ENCODE measurements at places on chromosomes 12 and 14.

- no peak for DNase-seq
Measured at GRCh38 chr12:104063712-104064030, 660 bp upstream of the HCFC2 start.

DNA sequence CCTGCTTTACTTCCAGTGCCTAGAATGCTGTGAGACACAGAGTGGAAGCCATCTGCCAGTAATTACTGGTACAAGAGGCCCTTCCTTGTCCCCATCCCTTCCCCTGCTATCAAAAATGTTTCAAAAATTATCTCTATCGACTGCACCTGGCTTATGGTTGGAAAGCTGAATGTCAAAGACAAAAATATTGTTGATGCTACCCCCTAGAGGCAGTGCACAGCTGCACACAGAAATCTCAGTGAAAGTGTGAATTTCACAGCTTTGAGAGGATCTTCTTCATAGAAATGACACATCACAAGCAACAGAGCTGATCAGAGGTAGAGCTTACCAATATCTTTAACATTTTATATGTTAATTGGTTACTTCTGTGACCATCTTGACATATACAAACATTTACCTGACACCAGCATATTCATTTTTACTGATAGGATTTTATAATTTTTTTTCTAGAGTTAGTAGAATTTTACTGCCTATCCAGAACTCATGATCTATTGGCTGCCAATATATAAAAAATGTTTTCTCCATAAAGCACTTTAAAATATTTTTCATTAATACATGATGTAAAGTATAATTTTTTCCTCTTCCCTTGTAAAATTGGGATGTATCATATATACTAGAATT lies 138.0 kb downstream of the AACS start:
- no peak for DNase-seq

DNA sequence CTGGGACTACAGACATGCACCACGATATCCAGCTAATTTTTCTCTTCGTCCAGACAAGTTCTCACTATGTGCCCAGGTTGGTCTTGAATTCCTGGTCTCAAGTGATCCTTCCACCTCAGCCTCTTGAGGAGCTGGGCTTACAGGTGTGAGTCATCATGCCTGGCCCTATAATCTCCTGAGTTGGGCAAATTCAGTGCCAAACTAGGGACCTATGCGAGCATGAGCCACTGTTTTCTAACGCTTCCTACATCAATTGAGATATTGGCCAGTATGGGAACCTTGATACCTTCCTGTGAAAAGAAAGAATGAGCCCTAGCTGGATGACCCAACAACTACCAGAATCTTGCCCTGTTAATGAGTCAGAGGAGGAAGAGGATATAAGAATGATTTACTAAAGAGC lies 585.2 kb downstream of the C12orf50 start:
- DNase-seq = no peak

DNA sequence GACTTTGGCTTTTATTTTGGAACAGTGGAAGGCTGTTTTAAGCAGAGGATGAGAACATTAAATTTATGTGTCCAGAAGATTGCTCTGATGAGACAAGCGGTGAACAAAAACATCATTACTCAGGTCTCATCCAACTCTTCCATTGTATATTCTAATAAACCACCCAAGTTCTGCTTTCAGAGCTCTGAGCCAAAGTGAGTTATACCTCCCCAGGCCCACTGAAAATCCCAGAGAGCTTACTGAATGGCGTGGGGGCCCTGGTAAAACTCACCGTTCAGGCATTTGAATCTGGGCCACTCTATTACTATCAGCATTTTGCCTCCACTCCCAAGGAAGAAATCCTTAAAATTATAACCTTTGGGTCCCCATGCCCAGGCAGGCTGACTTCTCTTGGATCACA lies 122.0 kb upstream of the HIF1A start:
- no peak for DNase-seq

DNA sequence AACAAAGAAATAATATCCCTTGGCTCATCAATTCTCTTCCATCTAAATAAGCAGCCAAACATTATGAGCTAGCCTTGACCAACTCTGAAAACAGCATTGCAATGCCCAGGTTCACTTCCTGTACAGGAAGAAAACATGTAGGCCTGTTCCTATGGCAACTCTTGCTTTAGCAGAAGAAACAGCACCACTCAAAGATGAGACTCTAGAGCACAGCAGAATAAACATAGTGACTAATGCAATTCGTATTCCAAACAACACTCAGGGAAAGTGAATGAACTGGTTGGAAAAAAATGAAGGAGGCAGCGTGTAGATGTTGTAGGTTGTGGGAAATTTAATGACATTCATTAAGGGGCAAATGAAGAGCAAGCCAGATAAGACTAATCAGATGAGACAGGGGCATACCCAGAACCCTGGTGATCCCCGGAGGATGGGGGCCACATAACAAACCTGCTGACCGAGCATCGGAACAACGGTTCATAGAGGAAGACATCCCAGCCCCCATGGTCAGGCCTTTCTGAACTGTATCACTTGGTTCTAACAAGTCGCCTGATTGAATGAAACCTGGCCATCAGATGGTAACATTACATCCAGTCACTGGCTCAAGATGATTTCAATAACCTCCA lies 9.0 kb downstream of the ARHGDIB start:
- DNase-seq = no peak

- DNase-seq = no peak
Measured at GRCh38 chr14:63642656-63643382, 1.1 kb upstream of the WDR89 start.

GRCh38 chr14:83779266-83779665 lies 1750.7 kb upstream of the FLRT2 start:
- no peak for DNase-seq

GRCh38 chr12:58502841-58503240 lies 417.5 kb downstream of the LRIG3 start:
- no peak for DNase-seq

- DNase-seq = no peak
Measured at GRCh38 chr12:124727264-124727800, 136.3 kb downstream of the SCARB1 start.

- DNase-seq = no peak
Measured at GRCh38 chr12:24554612-24555295, 394.1 kb downstream of the BCAT1 start.

GRCh38 chr12:68871921-68872320 lies 61.0 kb downstream of the CPM start:
- DNase-seq = no peak

DNA sequence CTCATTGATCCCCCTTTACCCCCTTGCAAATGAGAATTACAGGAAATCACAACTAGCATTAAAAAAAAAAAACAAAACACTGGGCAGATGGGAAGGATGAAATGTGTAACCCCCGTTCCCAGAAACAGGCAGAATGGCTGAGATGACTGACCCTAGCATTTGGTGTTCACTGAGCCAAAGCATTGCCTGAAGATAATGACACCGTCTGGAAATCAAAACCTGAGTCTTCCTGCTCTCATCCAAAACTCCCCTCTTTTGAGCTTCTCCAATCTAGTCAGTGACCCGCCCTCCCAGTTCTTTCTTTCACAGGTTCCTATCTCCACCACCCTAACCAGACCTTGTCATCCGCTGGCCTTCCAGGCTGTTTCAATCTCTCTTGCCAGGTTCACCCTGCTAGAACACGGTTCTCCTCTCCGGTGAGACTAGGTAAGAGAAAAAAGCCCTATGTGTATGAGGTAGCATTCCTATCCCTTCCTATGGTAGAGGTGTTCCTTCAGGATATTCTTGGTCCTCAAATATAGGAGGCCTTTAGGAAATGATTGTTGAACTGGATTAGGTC lies 21.3 kb downstream of the SUSD6 start:
- DNase-seq = no peak

DNA sequence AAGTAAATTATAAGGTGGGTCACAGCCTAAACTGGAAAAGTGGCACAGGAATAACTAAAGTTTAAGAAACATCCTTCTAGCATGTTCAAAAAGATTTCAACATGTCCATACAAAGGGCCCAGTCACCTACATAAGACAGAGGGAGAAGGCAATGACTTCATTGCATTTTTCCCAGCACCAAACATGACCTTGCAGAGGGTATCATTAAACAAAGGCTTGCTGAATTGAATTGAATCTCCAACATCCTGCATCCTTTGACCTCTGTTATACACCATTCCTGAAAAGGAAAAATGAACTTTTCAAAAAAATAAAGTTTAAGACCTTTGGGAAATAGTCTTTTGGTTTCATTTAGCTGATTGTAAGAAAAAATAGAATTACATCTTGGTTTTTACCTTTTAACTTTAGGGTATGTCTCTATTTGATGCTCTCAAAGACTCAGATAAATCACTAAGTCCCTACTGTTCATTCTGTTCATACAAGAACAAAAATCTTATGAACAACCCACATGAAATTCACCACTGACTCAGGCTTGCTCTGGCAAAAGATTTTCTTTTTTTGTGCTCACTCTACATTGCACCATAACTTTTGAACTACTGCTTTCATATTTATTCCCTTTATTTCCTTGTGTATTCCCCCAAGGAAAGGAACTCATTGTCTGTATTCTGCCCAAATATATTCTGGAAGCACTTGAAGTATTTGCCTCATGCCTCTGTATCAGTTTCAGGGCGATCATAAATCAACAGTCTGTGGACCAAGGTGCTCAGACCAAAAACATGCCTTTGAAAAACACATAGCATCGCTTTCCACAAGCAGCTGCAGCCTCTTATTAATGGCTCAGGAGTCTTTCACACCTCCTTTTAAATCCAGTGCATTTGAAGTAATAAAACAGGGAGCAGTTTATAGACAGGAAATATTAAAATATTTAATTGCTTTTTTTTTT lies 121.7 kb downstream of the DUSP6 start:
- DNase-seq = no peak

DNA sequence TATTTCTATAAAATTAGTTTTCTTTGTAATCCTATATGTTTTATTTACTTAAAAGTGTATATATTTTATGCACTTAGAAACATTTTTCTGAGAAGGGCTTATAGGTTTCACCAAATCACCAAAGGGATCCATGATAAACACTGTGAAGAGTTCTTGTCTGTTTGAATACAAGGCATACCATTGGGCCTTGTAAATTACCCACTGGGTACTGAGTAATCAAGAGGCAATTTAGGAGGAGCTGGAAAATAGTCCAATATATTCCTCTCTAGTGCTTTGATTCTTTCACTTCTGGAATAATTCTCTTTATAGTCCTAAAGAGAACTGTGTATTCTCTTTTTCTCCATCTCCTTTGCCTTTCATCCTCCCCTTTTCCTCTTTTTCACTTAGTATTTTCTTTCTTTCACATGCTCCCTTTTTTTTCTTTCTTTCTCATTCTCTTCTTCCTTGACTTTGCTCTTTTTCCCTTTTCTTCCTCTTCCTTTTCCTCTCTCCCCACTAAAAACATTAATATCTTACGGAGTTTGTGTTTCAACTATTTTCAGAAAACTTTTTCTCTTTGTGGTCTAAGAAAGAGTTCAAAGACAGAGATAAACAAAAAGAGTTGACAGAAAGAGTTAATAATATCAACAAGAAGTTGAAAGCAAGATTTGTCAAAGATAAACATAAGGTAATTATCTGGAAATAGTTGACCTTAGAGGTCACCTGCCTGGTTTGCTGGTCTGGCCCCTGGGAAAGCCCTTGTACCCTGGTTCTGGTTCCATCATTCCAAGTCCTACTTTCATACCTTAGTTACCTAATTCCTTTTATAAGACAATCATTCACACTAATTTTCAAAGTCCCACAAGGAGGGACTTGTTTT lies 435.3 kb downstream of the RAD51B start:
- DNase-seq = no peak

GRCh38 chr14:52769887-52770286 lies 21.5 kb downstream of the GNPNAT1 start:
- no peak for DNase-seq

GRCh38 chr12:55446326-55446725 lies 2.5 kb downstream of the OR6C2 start:
- no peak for DNase-seq

- no peak for DNase-seq
Measured at GRCh38 chr12:70876952-70877351, 43.6 kb downstream of the PTPRR start.

- no peak for DNase-seq
Measured at GRCh38 chr12:54393207-54393609, 8.7 kb upstream of the ZNF385A start.

DNA sequence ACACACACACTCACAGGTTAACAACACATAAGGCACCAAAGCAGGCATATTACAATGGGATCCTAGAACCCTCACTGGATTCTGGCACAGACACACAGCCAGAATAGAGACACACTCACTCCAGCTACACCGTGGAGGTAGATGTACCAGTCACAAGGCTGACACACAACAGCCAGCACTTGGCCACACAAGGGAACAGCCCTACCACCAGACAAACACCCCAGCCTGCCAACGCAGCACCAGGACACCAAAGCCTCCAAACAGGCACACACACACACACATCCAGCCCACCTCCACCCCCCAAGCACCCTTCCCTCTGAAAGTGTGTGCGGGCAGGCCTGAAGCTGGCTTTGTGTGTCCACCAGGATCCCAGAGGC lies 10.9 kb upstream of the ITGB7 start:
- DNase-seq = no peak

DNA sequence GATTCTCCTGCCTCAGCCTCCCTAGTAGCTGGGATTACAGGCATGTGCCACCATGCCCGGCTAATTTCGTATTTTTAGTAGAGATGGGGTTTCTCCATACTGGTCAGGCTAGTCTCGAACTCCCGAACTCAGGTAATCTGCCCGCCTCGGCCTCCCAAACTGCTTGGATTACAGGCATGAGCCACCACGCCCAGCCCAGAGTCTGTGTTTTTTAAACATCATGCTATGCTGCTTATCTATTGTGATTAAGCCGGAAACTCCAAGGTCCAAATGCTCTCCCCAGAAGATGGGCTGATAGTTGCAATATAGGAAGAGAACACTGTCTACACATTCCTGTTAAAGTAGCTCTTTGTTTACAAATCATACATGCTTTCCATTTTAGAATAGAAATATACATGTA lies 30.5 kb upstream of the MAX start:
- no peak for DNase-seq

DNA sequence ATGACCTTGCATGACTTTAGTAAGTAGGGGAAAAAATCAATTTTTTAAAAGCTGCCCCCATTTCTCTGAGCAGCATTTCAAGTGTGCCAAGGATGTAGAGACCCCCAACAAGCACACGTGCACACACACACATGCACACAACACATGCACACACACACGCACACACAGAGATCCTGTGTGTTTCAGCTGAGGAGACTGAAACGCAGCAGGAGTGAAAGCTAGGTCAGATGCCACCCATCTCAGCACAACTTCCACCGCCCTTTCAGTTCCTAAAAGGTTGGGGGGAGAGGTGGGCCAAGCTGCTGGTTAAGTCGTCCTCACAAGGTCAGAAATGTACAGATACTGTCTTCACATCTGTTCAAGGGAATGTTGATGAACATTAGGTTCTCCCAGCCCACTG lies 13.9 kb downstream of the MYL2 start:
- no peak for DNase-seq

DNA sequence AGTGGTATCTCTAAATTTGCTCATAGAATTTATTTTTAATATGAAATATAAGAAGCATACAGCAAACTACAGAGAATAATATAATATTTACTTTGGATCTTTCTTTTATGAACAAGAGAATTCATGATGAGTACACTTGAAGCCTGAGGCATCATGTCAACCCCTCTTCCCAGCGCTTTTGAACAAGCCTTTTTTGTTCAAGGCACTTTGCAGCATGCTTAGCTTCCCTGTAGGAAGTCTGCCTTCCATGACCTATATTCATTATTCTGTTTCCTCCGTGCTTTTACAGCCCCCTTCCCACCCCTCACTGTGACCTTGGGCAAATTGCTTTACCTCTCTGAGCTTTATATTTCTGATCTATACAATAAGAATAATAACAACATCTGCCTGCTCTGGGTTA lies 41.6 kb downstream of the SCN8A start:
- no peak for DNase-seq

All from activated T-helper 1 cell treated with anti-CD3 and anti-CD28 coated beads, Interleukin-2, amount 50 U/mL, for 16 hours (primary cell).